ENCODE measurements at places on chromosomes 1 and 21.

- no peak for DNase-seq
Measured at GRCh38 chr1:17122521-17123164, 3.4 kb upstream of the PADI2 start.

GRCh38 chr1:163772246-163772645 is 450.5 kb downstream of the NUF2 start:
- DNase-seq, result no peak

GRCh38 chr1:12603224-12603623 is 14.8 kb downstream of the DHRS3 start:
- DNase-seq, result no peak

DNA sequence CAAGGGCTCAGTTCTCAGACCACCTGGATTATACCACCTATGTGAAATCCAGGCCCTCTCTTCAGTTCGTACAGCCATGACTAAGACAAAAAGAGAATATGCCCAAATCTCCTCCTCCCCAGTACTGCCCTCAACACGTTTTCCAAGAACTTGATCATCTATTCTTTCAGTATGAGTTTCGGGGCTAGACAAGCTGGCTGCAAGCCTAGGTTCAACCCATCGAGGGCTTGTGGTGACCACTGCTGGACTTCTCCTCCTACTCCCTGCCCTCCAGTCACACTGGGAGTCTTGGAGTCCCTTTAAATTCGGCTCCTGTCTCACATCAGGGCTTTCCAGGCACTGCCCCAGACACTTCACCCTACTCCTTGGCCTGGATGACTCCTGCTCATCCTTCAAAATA is 352.3 kb downstream of the KCNH1 start:
- no peak for DNase-seq

- no peak for DNase-seq
Measured at GRCh38 chr1:224563666-224564065, 52.5 kb upstream of the CNIH3 start.

DNA sequence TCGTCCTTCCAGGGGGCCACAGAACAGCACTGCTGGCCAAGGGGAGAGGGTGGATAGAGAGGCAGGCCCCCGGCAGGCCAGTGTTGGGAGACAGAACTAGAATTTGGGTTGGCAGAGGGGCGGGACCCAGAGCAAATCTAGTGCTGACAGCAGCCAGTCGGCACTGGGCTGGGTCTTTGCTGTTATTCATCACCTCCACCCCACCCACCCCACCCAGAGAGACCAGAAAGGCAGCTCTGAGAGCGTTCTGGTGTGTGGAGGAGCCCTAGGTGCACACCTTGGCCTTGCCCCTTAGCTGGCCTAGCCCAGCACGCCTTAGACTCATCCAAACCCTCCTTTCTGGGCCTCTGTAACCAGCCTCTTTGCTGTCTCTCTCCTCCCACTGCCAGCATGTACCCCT is 6.4 kb upstream of the PKP1 start:
- no peak for DNase-seq
